Thoracic aorta (tissue), 2 donors: ENCODE measurements at places on chromosomes 3 and 15.

- H3K27ac ChIP-seq = no peak overlapping the region
- no peak for DNase-seq
- no peaks in the 10 kb centered on the region for H3K4me1 ChIP-seq
- no peak overlapping the region for H3K4me3 ChIP-seq
- no peaks in the 10 kb centered on the region for H3K36me3 ChIP-seq
Observed at GRCh38 chr15:61660579-61660978, 399.7 kb downstream of the VPS13C start.

- H3K27me3 ChIP-seq = no peaks in the 10 kb centered on the region
- H3K27ac ChIP-seq = no peak overlapping the region
- no peaks in the 10 kb centered on the region for H3K4me1 ChIP-seq
- H3K36me3 ChIP-seq = no peaks in the 10 kb centered on the region
- no peak for DNase-seq
Observed at GRCh38 chr3:144273601-144274000, 302.0 kb downstream of the DIPK2A start.

- H3K36me3 ChIP-seq = no peaks in the 10 kb centered on the region
- peak overlapping the region; percentile 92 for H3K27ac ChIP-seq
- no peak for DNase-seq
- peak overlapping the region; percentile 71 for H3K4me3 ChIP-seq
- H3K4me1 ChIP-seq = peaks cover 58% of the 10 kb centered on the region
- no peaks in the 10 kb centered on the region for H3K27me3 ChIP-seq
Observed at GRCh38 chr15:85620690-85621049, 174.1 kb downstream of the KLHL25 start.

DNA sequence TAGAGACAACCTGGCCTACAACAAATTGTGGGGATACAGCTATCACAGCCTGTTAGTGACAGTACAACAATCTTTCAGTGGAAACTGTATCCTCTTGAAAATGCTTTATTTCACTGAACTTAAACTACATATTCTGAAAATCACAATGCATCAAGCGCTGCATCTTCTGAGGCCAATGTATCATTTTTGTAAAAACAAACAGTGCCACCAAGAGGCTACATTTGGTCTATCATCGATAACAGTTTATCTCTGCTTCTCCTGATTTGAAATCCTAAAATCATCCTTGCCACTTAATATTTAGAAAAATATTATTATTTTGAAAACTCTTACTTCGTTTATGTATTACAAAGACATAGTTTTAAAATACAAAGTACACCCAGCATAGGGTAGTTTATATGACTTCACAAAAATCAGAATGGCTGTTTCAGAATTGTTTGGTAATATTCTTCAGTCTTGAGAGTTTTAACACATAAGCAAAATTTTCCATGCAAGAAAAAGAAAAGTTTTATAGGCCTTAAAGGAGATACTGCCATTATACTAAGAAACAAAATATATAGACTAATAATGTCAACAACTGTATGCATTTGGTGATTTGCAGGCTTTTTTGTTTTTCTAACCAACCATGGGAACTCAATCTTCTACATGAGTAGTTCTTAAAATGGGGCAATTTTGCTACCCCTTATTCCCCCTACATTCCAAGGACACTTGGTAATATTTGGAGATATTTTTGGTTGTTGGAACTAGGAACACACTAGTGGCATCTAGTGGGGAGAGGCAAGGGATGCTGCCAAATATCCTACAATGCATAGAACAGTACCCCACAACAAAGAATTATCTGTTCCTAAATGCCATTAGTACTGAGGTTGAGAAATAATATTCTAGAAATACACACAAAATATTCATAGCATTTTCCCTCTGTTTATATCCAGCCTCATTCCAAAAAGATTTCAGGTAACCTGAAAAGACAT, 42.3 kb downstream of the WDR72 start:
- no peak for DNase-seq
- H3K4me1 ChIP-seq = no peaks in the 10 kb centered on the region
- no peaks in the 10 kb centered on the region for H3K27me3 ChIP-seq
- no peaks in the 10 kb centered on the region for H3K36me3 ChIP-seq

GRCh38 chr3:105984837-105985236, 116.0 kb upstream of the CBLB start:
- H3K27ac ChIP-seq = no peak overlapping the region
- no peak overlapping the region for H3K4me3 ChIP-seq
- H3K4me1 ChIP-seq = peaks cover 7% of the 10 kb centered on the region
- no peak for DNase-seq
- no peaks in the 10 kb centered on the region for H3K27me3 ChIP-seq

DNA sequence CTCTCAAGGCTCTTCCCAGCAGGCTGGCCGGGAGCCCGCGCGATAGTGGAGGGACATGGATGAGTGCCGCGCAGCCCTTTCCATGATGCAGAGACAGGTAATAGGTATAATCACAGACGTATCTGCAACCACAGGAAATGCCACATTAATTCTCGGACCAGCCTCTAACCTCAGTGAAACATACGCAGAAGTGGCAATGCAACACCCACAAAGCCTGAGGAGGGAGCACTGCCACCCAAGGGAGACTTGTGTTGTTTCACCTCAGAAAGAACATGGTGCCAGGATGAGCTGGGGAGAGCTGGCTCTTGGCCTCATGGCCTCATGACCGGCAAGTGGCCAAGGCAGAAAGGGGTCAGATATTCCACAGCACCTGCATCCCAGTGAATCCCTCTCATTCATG, 39.0 kb downstream of the PGPEP1L start:
- no peaks in the 10 kb centered on the region for H3K36me3 ChIP-seq
- DNase-seq = no peak
- no peak overlapping the region for H3K4me3 ChIP-seq
- no peak overlapping the region for H3K27ac ChIP-seq
